Mesenchymal stem cell (in vitro differentiated cells and primary cell): ENCODE measurements at places on chromosomes 6 and 20.

DNA sequence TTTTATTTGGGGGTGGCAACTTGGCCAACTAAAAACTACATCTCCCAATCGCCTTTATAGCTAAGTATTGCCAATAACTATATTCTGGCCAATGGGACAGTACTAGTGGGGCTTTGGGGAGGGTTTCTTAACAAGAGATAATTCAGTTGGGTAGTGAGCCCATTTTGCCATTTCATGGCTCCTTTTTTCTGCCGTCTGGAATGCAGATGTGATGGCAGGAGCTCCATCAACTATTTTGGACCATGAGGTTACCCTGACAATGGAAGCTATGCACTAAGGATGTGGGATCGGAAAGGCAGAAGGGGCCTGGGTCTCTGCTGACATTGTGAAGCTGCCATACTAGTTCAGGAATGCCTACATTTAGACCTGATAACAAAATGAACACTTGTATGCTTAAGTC is 67.0 kb upstream of the FOXC1 start:
- peaks cover 45% of the 10 kb centered on the region for H3K36me3 ChIP-seq
- no peaks in the 10 kb centered on the region for H3K27me3 ChIP-seq
- no peak overlapping the region for H3K27ac ChIP-seq
- no peak for DNase-seq

GRCh38 chr6:53492860-53493634 is 51.9 kb downstream of the GCLC start:
- peaks cover 4% of the 10 kb centered on the region for H3K4me1 ChIP-seq
- H3K27ac ChIP-seq = peak overlapping the region; percentile 46
- H3K36me3 ChIP-seq = no peaks in the 10 kb centered on the region
- H3K4me3 ChIP-seq = peak overlapping the region; percentile 71
- no peaks in the 10 kb centered on the region for H3K27me3 ChIP-seq

DNA sequence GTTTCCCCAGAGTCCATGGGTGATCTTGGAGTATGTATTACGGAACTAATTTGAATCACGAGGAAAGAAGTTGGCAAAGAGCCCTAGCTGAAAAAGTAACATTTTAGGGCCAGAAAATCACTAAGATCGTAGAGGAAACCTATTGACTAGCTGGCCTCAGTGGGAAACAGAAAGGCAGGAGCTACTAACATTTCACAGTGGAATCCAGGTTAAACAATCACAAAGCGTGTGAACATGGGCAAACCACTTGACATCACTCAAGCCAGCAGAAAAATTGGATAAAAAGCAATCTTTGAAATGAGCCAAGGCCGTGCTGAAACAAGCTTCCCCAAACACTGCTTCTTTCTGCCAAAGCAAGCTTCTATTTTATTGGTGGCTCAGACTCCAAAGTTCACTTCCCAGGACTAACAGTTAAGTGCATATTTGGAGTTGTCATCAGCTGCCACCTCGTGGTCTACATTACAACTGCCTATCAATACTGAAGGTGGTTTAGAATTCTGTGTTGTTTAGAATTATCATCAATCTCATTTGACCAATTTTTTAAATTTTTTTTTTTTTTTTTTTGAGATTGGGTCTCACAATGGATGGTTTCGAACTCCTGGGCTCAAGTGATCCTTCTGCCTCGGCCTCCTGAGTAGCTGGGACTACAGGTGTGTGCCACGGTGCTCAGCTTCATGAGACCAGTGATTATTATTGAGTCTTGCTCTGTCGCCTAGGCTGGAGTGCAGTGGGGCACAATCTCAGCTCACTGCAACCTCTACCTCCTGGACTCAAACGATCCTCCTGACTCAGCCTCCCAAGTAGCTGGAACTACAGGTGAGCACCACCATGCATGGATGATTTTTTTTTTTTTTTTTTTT is 10.6 kb downstream of the RPS10 start:
- H3K4me3 ChIP-seq = peak overlapping the region; percentile 1
- H3K27me3 ChIP-seq = no peaks in the 10 kb centered on the region
- H3K27ac ChIP-seq = no peak overlapping the region
- peak; percentile 54 for DNase-seq
- H3K36me3 ChIP-seq = peaks cover 47% of the 10 kb centered on the region

- H3K4me3 ChIP-seq = no peak overlapping the region
- peak; percentile 15 for DNase-seq
- H3K36me3 ChIP-seq = no peaks in the 10 kb centered on the region
- H3K4me1 ChIP-seq = peaks cover 15% of the 10 kb centered on the region
- peak overlapping the region; percentile 72 for H3K27ac ChIP-seq
Observed at GRCh38 chr6:110547266-110547964, 71.0 kb upstream of the SLC22A16 start.

DNA sequence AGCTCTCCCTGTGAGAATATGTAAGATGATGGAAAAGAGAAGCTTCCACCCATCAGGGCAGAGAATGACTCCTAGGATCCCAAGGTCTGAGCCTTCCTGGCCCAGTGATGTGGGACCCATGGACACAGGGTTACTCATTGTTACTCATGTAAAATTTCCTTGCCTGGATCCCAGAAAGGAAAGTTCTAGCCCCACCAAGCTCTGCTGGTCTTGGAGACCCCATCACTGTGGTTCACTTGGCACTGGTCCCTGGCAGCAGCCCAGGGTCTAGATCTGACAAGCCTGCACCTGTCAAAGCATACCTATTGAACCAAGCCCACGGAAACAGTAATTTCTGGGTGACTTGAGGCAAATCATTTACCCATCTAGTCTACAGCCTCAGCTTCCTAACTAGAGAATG is 22.1 kb downstream of the MDGA1 start:
- no peaks in the 10 kb centered on the region for H3K27me3 ChIP-seq
- peaks cover 15% of the 10 kb centered on the region for H3K4me1 ChIP-seq
- no peak overlapping the region for H3K4me3 ChIP-seq
- no peak overlapping the region for H3K27ac ChIP-seq
- no peaks in the 10 kb centered on the region for H3K36me3 ChIP-seq

DNA sequence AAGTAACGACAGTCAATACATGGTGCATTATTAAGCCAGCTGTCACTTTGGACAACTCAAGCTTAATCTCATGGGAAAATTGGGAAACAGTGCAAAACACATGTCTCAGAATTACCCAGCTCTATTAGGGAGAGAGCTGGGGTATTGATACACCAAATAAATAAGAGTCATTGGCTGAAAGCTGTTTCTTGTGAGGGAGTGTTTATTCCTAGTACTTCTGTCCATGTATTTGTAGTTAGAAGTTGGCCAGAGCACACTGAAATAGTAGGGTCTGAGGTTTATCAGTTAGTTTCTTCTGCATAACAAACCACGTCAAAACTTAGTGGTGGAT is 192.0 kb upstream of the RALGAPA2 start:
- H3K36me3 ChIP-seq = no peaks in the 10 kb centered on the region
- no peaks in the 10 kb centered on the region for H3K4me1 ChIP-seq
- H3K27ac ChIP-seq = no peak overlapping the region
- H3K27me3 ChIP-seq = no peaks in the 10 kb centered on the region
- no peak overlapping the region for H3K4me3 ChIP-seq

GRCh38 chr6:160298121-160298520 is 39.5 kb upstream of the SLC22A2 start:
- no peak overlapping the region for H3K4me3 ChIP-seq
- no peak overlapping the region for H3K27ac ChIP-seq
- H3K36me3 ChIP-seq = no peaks in the 10 kb centered on the region
- DNase-seq = no peak

DNA sequence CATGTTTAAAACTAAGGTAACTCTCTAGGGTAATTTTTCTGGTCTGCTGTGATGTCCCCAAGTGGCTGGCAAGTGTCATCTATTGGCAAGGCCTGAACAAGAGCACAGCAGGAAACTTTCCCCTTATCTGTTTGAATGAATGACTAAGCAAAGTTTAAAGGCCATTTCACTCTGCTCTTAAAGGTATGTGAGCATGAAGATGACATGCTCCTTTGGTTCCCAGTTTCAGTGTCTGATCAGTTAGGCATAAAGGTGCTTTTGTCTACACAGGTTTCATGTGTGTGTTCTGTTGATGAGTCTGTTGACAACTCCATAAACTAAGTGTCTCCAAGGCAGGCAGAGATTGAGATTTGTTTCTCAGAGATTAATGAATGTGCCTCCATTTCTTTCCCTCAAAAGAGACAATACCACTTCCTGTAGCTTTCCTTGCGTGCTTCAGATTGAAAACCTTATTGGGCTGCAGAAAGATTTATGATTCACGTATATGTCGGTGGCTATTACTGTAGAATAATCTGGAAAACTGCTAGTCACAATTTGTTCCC is 83.9 kb downstream of the MAP3K7 start:
- H3K27ac ChIP-seq = no peak overlapping the region
- H3K4me1 ChIP-seq = no peaks in the 10 kb centered on the region
- H3K4me3 ChIP-seq = no peak overlapping the region
- H3K36me3 ChIP-seq = no peaks in the 10 kb centered on the region
- H3K27me3 ChIP-seq = no peaks in the 10 kb centered on the region
- no peak for DNase-seq

GRCh38 chr20:46188866-46189541 is 70.9 kb downstream of the CD40 start:
- no peak overlapping the region for H3K27ac ChIP-seq
- H3K36me3 ChIP-seq = no peaks in the 10 kb centered on the region
- H3K4me3 ChIP-seq = no peak overlapping the region
- no peak for DNase-seq

DNA sequence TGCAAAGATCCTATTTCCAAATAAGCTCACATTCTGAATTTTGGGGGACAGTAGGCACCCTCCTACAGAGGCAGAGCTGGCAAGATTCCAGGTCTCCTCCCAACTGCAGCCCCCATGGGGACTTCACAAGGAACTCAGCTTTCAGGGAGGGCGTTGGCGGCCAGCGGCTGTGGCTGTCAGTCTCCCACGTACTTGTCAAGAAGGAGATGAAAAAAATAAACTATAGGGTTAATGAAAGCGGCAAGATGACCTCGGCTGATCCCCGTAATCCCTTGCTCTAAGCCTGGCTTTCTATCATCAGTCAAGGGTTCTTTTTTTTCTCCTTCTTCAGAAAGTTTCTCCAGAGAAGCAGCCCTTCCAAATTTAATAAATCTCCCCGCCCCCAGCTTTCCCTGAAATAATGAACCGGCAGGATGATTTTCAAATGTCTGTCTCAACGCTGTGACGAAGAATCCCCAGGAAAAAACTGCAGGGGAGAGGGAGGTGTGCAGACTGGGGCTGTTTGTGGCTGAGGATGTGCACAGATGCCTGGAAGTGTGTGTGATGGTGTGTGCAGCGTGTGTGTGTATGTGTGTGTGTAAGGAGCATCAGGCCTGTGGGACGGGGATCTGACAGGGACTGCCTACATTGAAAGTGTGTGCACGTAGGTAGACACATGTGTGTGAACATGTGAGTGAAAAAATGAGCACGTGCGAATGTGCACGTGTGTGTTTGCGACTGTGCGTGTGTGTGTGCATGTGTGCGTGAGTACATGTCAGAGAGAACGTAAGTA is 78.7 kb downstream of the SLC2A10 start:
- no peak overlapping the region for H3K27ac ChIP-seq
- no peaks in the 10 kb centered on the region for H3K36me3 ChIP-seq
- no peaks in the 10 kb centered on the region for H3K4me1 ChIP-seq
- no peak overlapping the region for H3K4me3 ChIP-seq
- no peak for DNase-seq

- H3K27ac ChIP-seq = no peak overlapping the region
- H3K4me3 ChIP-seq = no peak overlapping the region
- H3K36me3 ChIP-seq = no peaks in the 10 kb centered on the region
- no peak for DNase-seq
- H3K27me3 ChIP-seq = no peaks in the 10 kb centered on the region
Observed at GRCh38 chr6:135546680-135547418, 49.3 kb upstream of the AHI1 start.

DNA sequence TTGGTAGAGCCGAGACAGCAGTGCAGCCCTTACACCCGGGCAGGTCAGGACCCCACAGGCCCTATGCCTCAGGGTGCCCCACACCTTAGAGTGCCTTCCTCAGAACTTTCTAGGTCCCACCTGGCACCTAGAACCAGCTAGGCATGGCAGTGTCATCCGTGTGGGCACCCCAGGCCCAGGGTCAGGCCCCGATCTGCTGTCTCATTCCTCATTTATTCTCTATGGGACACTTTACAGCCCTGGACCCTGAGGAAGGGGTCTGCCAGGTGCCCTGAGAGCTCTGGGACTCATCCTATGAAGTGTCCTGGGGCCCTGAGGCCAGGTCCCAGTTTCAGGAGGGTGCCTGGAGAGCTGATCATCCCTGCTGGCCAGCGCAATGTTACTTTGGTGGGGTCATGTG is 8.1 kb upstream of the BPI start:
- no peak overlapping the region for H3K4me3 ChIP-seq
- DNase-seq = no peak

- H3K27ac ChIP-seq = no peak overlapping the region
- H3K4me1 ChIP-seq = no peaks in the 10 kb centered on the region
- H3K27me3 ChIP-seq = no peaks in the 10 kb centered on the region
- H3K36me3 ChIP-seq = no peaks in the 10 kb centered on the region
Observed at GRCh38 chr6:139060332-139060731, 31.8 kb downstream of the ABRACL start.

DNA sequence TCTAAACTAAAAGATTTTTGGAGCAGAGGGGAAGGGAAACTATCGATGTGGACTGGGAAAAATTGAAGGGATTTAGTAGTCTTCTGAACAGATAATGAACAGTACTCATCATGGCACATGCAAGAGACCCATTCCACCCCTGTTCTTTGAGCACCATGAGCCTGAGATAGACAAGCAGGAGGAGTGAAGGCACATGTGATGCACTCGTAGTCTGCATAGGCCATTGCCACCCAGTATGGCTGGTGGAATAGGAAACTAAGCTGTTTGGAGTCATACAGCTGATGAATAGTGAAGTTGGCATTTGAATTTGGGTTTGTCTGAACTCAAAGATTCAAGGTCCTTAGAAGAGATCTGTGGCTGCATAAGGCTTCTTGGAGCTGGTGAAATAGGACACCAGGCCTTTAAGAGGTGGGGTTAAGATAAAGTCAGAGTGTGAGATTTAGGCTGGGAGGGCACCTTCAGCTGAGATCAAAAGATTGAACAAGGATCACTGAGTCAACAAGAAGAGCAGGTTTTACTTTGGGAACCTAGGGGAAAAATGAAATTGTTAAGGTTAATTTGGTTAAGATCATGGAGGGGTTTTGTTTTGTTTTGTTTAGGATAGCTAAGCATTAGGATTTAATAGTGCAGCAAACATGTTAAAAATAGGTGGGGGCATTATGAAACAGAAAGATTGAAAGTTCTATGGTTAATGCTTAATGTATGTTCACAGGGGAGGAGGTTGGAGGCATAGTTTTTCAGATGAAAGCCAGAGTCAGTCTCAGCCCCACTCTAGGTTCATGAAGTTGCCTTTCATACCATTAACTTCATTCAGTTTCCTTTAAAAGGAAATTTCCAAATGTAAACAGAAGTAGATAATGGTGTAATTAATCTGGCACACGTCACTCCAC is 148.8 kb downstream of the ARID1B start:
- no peaks in the 10 kb centered on the region for H3K36me3 ChIP-seq
- no peaks in the 10 kb centered on the region for H3K27me3 ChIP-seq
- no peak overlapping the region for H3K27ac ChIP-seq
- H3K4me3 ChIP-seq = no peak overlapping the region

DNA sequence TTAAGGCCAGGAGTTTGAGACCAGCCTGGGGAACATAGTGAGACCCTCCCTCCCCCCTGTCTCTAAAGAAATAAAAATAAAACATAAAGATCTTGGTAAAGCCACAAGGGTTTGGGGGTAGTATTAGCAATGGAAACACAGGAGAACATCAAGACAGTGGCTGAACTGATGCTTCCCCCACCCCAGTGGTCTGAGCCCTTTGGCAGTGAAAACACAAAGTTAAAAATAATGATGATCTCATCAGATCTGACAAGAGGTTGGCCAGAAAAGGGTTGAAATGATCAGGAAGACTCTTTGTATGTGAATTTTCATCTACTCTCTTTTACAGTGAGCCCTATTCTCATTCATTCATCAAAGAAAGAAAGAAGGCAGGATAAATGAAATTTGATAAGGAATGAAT is 93.7 kb downstream of the KCNB1 start:
- no peaks in the 10 kb centered on the region for H3K4me1 ChIP-seq
- no peak overlapping the region for H3K4me3 ChIP-seq
- H3K27me3 ChIP-seq = peaks cover 76% of the 10 kb centered on the region
- no peaks in the 10 kb centered on the region for H3K36me3 ChIP-seq
